Thoracic aorta (tissue), 2 donors: ENCODE measurements at places on chromosomes 11 and 22.

DNA sequence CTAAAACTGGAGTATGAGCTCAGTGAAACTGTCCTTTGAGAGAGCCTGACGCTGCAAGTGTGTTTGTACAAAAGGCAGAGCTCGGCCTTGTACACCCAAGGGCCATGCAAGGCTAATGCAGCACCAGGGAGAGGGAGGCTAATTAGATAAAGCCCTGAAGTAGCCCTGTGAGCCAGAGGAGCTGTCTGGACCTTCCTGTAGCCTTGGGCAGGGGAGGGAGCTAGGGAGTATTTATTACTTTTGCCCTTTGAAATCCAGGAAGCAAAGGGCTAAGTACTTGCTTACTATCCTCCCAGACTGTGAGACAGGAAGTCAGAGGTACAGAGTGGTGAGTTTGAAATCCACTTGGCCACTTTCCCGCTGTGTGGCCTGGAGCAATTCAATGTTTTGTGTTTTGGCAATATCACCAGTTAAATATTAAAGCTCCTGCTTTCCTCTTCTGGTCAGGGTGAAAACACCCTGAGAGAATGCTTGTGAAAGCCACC is 10.2 kb upstream of the LDHA start:
- DNase-seq, result peak; percentile 19

DNA sequence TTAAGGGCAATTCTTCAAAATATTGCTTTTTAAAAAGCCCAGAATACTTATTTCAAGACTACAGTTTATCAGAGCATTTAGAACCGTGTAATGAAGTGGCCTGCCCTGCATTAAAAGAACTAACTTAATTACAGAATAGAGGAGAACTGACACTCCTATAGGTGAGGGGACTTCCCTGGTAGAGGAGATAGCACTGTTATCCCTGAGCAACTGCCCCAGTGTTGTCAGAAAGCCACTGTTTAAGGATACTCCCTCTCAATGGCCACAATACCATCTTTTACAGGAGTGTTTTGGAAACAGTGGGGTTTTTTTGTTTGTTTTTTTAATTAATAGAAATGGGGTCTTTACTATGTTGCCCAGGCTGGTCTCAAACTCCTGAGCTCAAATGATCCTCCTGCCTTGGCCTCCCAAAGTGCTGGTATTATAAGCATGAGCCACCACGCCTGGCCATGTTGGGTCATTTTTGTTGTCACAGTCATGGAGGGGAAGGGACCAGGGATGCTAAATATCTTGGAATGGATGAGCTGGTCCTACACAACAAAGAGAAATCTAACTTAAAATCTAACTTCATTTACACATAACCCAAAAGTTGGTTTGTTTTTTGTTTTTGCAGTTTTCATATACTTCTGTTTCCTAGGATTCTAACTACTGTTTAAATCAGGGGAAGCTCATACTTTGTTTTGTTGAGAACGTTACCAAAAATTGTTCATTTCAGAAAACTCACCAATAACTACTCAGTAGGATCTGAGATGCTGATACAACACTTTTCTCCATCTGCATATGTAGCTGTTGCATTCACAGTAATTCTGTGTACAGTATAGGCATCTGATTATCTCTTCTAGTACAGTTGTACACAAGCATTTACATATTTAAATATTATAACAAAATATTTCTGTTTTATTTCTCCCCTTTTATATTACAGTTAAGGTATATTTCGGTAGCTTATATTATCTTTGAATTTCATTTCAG is 8.1 kb downstream of the RPL27A start:
- no peak for DNase-seq

- no peak for DNase-seq
Measured at GRCh38 chr11:69855421-69855820, 36.2 kb upstream of the FGF3 start.

DNA sequence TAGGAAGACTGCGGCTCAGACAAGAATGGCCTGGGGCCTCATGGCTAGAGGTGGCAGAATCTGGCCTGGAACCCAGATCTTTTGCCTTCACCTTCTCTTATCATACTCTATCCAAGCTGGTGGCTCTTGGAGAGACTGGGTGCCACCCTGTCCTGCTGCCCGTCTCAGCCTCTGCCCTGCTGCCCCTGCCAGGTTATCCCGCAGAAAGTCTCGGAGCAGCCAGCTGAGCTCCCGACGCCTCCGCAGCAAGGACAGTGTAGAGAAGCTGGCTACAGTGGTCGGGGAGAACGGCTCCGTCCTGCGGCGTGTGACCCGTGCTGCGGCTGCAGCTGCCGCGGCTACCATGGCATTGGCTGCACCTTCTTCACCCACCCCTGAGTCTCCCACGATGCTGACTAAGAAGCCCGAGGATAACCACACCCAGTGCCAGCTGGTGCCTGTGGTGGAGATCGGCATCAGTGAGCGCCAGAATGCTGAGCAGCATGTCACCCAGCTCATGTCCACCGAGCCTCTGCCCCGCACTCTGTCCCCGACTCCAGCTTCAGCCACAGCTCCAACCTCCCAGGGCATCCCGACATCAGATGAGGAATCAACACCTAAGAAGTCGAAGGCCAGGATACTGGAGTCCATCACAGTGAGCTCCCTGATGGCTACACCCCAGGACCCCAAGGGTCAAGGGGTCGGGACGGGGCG is 5.9 kb downstream of the INCENP start:
- DNase-seq, result no peak

DNA sequence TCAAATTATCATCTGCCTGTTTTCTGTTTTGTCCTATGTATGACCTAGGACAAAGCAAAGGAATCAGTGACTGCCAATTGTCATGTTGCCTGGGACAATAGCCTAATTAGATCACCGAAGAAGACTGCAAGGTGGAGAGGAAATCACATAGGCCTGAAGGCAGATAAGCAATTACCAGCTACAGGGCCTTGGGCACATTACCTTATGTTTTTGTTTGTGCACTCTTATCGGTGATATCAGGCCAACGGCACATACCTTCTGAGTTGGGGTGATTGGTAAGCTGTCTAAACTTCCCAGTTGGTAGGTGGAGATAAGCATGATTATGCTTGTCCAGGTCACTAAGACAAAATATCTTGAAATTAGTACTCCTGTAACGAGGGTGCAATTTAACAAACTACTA is 58.1 kb upstream of the FAM181B start:
- DNase-seq, result no peak

DNA sequence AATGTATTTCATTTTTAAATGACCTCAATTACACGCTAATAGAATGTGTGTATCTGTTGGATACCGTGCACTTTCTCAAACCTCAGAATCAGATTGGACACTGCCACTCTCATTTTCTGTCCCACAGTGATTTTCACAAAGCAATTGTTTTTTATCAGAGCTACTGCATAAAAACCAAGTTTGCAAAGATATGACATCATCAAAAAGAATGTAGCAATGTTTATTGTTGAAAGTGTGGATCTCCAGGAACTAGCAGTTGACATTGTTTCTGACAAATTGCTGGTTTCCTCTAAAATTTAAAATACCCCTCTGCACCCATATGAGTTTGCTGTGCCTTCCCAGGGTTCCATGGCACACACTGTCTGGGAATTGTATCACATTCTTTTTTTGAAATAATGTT is 362.7 kb upstream of the DDI1 start:
- DNase-seq, result no peak

- DNase-seq, result no peak
Measured at GRCh38 chr22:38413085-38414008, 41.7 kb downstream of the KCNJ4 start.

DNA sequence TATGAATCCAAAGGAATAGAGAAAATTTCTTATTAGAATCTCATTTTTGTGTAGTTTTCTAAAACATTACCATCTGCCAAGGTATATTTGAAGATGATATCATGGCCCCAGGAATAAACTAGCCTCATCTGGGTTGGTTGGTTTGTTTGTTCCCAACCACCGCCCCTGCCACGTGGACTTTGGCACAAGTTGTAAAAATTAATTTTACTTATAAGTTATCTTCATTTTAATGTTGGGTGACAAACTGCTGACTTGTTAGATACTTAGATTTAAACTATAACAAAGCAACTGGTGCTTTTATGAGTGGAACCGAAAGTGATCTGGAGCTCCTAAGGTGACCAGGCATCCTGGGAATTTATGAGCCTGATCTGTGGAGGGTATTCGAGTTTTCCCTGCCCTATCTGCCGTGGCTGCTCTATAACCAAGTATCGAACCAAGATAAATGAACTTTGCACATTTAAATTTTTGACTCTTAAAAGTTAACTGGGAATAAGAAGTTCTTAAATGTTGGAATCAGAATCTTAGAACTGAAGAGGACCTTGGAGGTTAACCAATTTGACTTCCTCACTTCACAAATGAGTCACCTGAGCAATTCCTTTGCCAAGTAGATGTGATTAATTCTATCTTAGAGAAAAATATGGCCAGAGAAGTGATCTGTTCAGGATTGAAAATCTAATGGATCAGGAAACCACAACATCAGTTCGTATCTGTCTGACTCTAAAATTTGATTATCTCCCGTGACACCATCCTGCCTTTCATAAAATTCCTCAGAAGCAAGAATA is 129.1 kb upstream of the ARHGAP42 start:
- DNase-seq, result no peak

DNA sequence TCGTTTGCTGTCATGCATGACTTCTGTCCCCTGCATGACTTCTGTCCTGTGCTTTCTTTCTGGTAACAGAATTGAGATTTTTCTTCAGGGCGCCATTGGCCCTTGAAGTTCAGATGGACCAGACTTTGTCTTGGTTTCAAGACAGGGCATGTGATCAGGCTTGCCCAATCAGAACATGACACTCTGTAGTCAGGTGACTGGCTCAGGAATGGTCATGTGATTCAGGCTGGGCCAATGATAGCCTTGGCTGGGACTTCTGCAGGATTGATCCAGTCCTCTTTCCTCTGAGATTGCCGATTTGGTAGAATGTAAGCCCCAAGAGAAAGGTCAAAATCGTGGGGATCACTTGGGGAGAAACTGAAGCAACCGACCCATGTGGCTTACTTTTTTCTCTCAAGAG is 90.5 kb upstream of the ALX4 start:
- DNase-seq, result no peak

DNA sequence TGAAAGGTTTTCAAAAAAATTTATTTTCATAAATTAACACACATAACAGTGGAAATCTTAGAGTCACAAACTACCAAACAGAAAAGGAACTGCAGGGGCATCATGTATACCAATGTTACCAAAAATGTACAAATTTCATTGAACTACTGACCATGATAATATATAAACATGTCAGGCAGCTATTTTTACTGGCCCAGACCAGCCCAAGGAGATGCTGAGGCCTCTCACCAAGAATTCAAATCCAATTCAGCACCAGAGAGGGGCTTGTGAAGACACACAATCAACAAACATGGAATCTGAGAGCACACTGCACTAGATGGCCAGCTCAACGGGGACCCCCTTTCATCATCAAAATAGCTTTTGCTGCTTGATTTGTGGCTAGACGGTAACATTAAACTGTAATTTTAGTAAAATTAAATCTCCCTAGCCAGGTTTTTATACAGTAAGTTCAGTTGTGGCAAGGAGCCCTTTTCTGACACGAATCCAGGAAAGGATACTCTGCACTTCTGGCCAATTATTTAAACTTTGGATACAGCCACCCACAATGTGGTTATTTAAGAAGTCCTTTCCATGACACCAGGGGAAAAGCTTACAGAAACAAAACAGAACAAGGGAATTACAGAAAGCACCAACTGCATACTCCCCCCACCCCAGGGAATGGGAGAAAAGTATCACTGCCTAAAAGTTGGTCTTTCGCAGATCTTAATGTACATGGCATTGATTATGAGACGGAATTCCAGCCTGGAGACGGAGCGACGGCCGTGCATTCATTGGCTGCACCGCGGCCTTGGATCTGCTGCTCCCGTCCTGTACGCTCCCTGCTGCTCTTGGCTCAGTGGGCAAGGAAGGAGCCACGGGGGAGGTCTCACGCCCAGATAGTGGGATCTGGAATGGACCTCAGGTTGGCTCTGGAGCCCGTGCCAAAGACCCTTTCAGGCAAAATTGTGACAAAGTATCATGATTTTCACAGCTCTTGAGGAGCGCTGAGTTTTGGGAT is 19.6 kb upstream of the PISD start:
- no peak for DNase-seq

DNA sequence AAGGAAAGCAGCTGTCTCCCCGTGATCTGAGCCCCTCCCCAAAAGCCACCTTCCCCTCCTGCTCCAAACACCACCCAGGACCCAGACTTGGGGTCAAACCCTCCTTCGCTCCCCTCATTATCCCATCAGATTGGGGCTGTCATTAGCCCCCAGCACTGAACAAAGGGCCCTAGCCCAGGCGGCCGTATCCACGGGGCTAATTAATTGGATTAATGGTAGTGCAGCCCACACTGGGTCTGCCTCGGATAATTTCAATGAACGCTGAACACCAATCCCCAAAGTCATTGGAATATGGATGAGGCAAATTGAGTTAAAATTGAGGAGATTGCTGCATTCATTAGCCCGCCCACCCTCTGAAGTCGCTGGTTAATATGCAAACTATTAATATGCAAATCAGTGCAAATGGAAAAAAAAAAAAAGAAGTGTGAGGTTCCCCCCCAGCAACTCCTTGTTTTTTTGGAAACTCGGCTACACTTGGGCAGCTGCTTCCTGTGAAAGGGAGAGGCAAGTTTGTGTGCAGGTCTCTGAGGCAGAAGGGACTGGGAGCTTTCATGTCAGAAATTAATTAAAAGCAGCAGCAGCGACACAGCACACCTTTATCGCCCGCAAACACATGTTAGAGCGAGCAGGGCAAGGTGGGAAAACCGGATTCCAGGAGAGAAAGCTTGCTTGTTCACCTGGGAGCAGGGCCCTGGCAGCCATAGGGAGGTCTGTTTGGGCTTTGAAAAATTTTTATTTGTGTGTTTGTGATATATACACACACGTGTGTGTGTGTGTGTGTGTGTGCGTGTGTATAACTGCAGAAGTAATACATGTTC is 517.8 kb downstream of the MIAT start:
- DNase-seq, result no peak

DNA sequence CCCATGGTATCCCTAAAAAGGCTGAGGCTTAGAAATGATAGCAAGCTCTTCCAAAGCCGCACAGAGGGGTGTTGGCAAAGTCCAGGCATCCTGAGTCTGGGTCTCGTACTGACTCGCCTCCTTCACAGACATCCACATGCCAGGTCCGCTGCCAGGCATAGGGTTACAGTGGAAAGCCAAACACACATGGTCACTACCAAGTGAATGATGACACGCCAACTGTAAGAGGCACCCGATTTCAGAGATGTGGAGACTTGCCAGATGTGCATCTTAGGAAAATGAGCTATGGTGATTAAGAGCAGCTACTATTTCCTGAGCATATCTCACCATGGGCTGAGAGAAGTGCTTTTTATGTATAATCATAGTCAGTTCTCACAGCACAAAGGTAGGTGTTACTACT is 314.9 kb downstream of the MIAT start:
- no peak for DNase-seq

- DNase-seq, result no peak
Measured at GRCh38 chr22:44557064-44557748, 59.2 kb upstream of the RTL6 start.
